ENCODE measurements at places on chromosomes 12 and 14.
A peak's percentile ranks its signal among the peaks of the same experiment; 100 is the strongest.

DNA sequence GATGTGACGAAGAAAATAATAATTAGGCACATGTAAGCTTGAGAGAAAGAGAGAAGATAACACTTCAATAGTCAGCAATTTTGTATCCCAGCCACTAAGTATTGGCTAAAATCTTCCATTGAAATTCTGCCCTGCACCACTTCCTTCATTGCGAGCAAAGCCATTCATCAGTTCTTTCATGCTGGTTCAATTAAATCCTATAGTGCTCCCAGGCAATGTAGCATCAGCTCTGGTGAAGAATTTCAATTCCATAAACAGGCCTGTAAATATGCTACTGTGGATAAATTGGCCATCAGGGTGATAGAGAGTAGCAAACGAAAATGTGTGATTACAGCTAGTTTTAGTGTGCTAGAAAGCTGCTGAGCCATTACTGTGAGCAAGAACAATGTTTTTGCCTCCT, 24.7 kb downstream of the RPL10L start:
- DNase-seq = no peak

GRCh38 chr12:114186241-114187002, 219.5 kb downstream of the TBX5 start:
- no peak for DNase-seq

DNA sequence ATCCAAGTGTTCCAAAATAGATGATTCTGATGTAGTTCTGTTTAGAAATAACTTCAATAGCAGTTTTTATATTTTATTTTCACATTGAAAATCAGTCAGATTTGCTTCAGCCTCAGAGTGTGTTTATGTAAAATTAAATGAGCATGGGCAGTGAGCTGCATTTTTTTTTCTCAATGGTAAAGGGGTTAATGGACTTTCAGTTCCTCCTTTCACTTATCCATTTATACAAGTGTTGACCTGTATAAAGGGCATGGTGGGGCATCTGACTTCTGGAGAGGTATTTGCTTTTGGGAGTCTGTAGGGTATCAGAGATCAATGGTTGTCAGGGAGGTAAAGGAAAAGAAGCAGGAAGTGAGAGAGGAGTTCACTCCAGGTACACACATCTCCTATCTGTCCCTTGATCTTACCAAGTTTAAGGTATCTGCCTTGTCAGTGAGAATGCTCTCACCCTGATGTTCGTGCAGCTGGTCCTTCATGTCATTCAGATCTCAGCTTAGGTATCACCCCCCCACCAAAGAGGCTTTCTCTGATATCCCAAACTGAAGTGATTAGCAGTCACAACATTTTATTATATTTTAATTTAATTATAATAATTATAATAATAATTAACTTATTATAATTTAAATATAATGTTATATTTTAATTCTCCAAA, 181.6 kb upstream of the LMNTD1 start:
- no peak for DNase-seq

GRCh38 chr12:26162905-26163304, 32.5 kb upstream of the SSPN start:
- no peak for DNase-seq

DNA sequence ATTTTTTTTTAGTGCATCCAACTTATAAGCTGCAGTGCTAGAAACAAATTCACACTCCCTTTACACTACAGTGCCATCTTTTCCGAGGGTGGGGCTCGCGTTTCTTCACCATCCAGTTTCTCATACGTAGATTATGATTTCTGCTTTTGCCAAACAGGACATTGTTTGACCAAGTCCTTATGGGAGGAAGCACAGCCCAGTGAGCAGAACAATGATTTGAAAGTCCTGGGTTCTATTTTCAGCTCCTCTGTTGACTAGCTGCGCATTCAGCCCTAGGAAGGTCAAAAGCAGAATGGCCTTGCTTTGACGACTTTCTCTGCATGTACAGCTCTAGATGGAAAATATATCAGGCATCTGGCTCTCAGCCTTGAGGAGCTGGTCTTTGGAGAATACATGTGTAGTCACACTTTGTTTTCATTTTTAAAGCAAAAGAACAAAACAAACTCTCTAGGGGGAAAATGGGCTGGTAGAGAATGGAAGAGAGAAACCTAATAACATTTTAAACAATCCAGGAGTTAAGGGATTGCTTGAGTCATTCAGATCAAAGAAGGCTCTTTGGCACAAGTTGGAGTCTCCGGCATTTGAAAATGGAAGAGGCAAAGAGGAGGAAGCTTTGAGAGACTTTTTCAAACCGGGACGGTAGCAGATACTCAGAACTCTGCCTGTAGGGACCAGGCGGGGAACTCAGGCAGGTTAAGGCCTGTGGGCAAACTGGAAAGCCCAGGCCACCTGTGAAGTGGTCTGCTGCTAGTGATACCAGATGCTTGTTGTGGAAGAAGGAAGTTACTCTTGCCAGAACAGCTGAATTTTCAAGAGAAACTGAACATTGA, 257.3 kb upstream of the PLEKHG7 start:
- DNase-seq = no peak

- DNase-seq = peak; percentile 49
Measured at GRCh38 chr12:2084553-2085296, 31.9 kb downstream of the CACNA1C start.

DNA sequence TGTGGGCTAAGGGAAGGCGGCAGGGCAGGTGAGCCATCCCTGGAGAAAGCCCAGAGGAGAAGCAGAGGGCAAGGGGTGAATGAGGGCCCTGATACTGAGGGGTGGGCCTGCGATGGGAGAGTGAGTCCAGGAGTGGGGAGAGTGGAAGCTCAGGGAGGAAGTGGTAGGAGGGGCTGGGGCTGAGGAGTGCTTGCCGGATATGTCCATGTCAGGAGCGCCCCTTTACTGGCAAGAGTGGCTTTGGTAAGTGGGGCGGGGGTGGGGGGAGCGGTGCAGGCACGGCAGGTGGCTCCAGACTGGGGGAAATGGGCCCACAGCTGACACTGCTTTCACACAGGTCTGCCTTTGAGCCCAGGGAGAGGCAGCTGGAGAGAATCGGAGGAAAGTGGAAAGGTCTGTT, 86.4 kb upstream of the GPR68 start:
- DNase-seq = no peak

DNA sequence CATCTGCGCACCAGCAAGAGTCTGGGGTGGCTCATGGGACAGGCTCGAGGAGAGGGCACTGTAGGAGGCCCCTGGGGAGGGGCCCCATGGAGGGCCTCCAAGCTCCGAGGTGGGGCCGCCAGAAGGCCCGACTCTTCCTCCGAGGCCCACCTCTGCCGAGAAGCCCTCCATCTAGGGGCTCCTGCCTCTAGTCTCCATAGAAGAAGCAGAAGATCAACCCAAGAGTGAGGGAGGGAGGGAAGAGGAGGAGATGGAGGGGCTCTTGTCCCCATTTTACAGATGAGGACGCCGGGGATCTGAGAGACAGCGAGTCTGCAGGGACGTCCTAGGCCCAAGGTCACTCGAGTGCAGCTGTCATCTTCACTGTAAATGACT, 41.2 kb downstream of the DIO3 start:
- no peak for DNase-seq

DNA sequence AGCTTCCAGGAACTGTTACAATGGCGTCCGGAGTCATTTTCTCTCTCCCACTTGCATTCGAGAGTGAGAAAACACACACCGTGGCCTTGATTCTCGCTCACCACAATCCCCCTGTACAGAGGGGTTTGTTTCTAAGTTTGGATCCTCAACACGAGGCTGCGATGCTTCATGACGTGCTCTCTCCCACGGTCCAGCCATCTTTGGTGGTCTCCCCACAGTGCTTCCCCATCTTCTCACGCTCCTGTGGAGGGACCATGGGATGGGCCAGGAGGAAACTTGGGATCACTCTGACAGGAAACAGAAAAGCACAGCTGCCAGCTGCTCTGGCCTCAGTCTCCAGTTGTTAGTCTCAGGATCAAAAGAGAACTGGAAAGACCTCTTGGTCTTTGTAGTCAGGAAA, 28.1 kb downstream of the OR10P1 start:
- no peak for DNase-seq

DNA sequence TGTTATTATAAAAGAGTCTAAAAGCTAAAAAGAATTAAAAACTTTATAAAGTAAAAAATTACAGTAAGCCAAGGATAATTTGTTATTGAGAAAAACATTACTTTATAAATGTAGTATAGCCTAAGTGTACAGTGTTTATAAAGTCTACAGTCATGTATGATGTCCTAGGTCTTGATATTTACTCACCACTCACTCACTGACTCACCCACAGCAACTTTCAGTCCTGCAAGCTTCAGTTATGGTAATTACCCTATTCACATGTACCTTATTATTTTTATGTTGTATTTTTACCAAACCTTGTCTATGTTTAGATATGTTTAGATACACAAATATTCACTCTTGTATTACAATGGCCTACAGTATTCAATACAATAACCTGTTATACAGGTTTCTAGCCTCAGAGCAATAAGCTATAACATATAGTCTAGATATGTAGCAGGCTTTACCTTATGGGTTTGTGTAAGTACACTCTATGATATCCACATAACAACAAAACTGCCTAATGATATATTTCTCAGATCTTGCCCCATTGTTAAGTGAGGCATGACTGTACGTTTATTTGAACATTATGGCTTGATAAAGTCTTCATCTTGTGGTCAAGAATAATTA, 113.7 kb upstream of the KITLG start:
- no peak for DNase-seq

DNA sequence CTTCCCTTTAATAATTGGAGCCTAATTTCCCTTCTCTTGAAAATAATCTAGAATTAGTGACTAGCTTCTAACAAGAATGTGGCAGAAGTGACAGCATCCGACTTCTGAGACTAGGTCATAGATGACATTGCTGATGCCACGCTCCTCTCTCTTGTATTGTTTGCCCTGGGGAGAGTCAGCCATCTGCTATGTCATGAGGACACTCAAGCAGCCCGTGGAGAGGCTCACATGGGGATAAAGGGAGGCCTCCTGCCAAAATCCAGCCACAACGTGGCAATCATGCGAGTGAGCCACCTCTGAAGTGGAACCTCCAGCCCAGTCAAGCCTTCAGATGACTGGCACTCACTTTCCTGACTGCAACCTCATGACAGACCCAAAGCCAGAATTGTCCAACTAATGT, 54.2 kb upstream of the LRRK2 start:
- no peak for DNase-seq

DNA sequence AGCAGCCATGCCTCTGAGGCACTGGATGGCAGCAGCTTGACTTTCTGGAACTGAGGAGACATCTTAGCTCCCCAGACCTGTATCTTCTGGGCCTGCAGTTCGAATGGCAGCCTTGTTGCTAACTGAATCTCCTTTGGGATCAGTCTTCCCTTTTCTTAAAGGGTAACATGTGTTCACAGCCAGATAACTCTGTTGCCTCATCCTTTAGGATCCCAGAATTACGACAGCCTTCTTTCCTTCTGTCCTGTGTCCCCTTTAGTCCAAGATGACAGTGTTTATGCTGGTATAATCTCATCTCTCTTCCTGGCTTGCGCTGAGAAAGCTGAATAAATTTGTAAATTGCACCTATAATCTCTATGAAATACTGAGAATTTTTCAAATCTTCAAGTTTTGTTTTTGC, 9.1 kb upstream of the ERC1 start:
- no peak for DNase-seq

GRCh38 chr12:25529738-25530137, 23.3 kb downstream of the LMNTD1 start:
- no peak for DNase-seq

DNA sequence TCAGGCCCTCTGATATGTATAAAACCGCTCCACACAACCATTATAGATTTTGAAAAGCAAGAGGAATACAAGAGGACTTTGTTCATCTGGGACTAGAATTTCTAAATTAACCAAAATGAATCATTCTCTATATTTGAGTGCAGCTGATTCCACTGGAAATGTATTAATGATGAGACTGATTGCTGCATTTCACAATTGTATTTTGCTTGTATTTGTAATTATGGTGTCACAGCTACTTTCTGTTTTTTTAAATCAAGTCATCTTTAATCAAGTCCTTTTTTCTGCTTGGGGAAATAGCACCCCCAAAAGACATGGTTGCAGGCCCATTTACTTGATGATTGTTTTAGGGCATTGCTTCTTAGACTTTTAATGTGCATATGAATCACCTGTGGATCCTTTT, 162.4 kb downstream of the KICS2 start:
- no peak for DNase-seq

- DNase-seq = no peak
Measured at GRCh38 chr12:4388662-4389061, 9.2 kb upstream of the FGF23 start.

DNA sequence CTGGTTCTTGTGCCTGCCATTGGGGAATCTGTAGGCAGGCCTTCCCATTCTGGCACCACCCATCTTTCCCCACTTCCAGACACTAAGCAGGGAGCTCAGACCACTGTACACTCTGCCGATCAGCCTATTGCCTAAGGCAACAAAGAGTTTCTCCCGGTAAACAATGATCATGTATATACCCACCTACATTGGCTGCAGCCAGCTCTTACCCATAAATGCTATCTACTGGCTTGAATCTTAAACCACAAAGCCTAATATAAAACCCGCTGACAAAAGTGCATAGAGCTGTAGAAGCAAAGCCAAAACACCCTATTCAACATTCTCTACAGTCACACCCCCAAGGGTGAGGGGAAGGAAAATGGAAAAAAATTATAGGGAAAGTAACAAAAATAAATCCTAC, 20.8 kb upstream of the GLIPR1 start:
- DNase-seq = no peak

GRCh38 chr12:24441458-24441857, 492.0 kb upstream of the SOX5 start:
- no peak for DNase-seq

- no peak for DNase-seq
Measured at GRCh38 chr12:53061404-53062010, 11.6 kb downstream of the TNS2 start.

DNA sequence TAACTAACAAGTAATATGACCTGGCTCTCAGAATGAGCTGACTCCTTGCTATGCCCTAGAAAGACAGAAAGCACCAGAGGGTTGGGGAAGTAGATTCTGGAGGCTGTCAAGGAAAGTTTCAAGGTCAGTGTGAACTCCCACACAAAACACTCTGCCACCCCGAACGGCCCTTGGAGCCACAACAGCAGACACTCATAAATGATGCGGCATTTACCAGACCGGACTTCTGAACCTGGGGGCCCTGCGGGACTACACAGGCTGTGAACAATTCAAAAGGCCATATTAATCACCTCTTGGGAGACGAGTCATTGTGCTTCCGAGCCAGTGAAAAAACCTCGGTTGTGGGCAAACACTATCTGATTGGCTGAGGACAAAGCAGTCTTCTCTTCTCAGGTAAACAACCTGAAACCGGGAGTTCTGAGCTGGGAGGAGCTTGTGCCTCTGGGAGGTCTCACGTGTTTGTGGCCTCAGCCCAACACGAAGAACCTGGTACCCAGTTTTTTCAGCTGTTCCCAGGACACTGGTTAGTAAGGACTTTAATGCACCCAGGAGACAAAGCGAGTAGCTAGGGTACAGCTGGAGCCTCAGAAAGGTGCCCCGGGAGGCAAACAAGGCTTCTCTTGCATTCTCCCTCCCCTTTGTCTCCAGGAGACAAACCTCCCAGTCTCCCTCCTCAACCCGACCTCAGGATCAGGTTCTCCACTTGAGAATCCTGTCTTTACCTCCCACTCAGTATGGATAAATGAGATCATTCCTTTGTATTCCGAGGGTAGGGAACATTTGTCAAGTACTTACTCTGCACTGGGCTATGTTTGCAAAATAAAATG, 35.3 kb downstream of the VWF start:
- no peak for DNase-seq
